ENCODE measurements at places on chromosomes 12 and 14.

DNA sequence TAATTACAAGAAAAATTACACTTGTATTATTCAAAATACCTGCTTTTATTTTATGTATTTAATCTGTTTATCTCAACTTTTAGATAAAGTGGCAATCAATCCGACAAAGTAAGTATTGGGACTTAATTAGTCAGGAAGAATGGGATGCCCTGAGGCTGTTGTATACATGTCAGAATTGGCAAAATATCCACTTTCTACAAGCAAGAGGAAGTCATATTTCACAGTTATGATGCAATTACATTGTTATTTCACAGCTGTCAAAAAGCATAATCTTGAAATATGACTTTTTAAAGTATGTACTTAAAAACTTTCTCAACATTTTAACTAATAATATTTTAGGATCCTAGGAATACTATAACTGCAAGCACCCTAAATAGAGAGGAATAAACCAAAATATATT is 357.1 kb upstream of the MGAT4C start:
- peak; percentile 26 for DNase-seq

GRCh38 chr12:94851396-94852028 is 152.0 kb downstream of the NDUFA12 start:
- no peak for DNase-seq

GRCh38 chr12:19282133-19282699 is 152.7 kb downstream of the PLEKHA5 start:
- no peak for DNase-seq

- DNase-seq, result no peak
These were observed 120.9 kb downstream of the SLC38A6 start for GRCh38 chr14:61101803-61102548.

- no peak for DNase-seq
These were observed 36.7 kb downstream of the TMEM116 start for GRCh38 chr12:111976291-111976690.

DNA sequence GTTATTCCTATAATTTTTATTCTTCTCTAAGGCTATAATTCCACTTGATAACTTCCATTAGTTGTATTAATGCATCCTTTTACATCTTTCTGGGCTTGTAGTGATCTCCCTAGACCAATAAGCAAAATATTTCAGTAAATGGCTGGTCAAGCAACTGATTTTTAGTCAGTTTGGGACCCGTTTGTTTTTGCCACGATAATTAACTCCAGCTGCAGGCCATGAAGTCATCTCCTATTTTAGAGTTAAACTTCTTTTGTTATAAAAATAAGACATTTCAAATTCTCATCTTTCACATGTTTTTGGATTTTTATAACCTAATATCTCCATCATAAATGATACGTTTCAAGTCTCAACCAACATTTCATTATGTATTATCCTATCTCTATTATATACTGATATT is 49.4 kb downstream of the MAGOHB start:
- DNase-seq, result no peak

GRCh38 chr12:71321531-71321930 is 118.1 kb upstream of the LGR5 start:
- no peak for DNase-seq

DNA sequence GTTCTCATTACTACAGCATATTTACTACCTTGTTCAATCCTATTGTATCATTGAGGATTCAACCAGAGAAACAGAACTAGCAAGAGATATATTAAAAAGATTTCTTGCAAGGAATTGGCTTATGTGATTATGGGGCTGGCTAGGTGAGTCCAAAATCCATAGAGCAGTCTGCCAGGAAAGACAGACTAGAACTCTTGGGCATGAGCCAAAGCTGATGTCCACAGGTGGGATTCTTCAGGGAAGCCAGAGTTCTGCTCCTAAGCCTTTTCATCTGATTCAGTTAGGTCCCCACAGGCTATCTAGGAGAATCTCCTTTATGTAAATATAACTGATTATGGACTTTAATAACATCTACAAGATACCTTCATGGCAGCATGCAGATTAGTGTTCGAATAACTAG is 26.0 kb downstream of the PELI2 start:
- no peak for DNase-seq

GRCh38 chr12:62846491-62846890 is 88.5 kb downstream of the PPM1H start:
- DNase-seq, result no peak

GRCh38 chr14:64861916-64862315 is 17.8 kb downstream of the SPTB start:
- DNase-seq, result no peak

GRCh38 chr14:54299410-54300363 is 97.1 kb upstream of the CDKN3 start:
- no peak for DNase-seq

DNA sequence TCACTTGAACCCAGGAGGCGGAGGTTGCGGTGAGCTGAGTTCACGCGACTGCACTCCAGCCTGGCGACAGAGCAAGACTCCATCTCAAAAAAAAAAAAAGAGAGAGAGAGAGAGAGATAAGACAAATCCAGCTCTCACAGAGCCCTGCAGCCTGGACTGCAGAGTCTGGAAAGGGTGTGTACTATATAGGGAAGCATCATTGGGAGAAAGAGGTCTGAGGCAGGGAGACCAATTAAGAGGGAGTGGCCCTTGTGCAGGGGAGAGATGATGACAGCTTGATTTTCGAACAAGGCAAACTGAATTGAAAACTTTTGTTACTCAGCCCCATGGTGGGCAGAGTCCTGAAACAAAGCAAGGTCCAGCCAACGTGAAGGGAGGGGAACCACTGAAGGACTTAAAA is 116.2 kb downstream of the CCDC60 start:
- DNase-seq, result no peak

DNA sequence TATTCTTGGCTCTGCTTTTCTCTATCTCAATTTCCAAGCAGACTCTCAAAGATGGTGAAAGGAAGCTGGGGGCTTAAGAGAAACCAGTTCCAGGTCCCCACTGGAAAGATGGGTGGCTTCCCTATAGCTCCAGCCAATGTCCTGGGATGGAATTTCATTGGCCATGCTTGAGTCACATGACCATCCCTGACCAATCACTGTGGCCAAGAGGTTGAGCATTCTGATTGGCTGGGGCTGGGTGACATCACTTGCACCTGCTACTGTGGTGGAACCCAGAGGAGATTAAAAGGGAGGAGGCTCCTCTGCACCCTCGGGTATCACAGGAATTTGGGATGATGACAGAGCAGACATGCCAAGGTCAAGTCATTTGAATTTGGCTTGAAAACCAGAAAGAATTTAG is 436.5 kb downstream of the TMEM132D start:
- no peak for DNase-seq
